ENCODE measurements at places on chromosomes 11 and 22.

- no peaks in the 10 kb centered on the region for H3K36me3 ChIP-seq
- DNase-seq = no peak
- H3K4me3 ChIP-seq = no peak overlapping the region
These were observed 337.6 kb downstream of the TBC1D22A start for GRCh38 chr22:47100019-47100418.

GRCh38 chr11:128271401-128271800 lies 316.0 kb downstream of the ETS1 start:
- DNase-seq = no peak
- no peaks in the 10 kb centered on the region for H3K4me1 ChIP-seq
- no peaks in the 10 kb centered on the region for H3K36me3 ChIP-seq
- peaks cover 5% of the 10 kb centered on the region for H3K27me3 ChIP-seq

GRCh38 chr11:45100339-45100738 lies 46.1 kb upstream of the PRDM11 start:
- H3K36me3 ChIP-seq = no peaks in the 10 kb centered on the region
- H3K27ac ChIP-seq = no peak overlapping the region
- H3K4me3 ChIP-seq = no peak overlapping the region

GRCh38 chr22:38766076-38766777 lies 10.4 kb upstream of the SUN2 start:
- H3K27me3 ChIP-seq = no peaks in the 10 kb centered on the region
- DNase-seq = peak; percentile 64
- H3K4me1 ChIP-seq = peaks cover 3% of the 10 kb centered on the region
- no peak overlapping the region for H3K27ac ChIP-seq
- no peak overlapping the region for H3K4me3 ChIP-seq
- no peaks in the 10 kb centered on the region for H3K36me3 ChIP-seq

GRCh38 chr11:44923115-44923514 lies 27.6 kb downstream of the TP53I11 start:
- H3K27ac ChIP-seq = no peak overlapping the region
- H3K36me3 ChIP-seq = no peaks in the 10 kb centered on the region
- no peaks in the 10 kb centered on the region for H3K4me1 ChIP-seq
- H3K4me3 ChIP-seq = no peak overlapping the region
- no peak for DNase-seq

DNA sequence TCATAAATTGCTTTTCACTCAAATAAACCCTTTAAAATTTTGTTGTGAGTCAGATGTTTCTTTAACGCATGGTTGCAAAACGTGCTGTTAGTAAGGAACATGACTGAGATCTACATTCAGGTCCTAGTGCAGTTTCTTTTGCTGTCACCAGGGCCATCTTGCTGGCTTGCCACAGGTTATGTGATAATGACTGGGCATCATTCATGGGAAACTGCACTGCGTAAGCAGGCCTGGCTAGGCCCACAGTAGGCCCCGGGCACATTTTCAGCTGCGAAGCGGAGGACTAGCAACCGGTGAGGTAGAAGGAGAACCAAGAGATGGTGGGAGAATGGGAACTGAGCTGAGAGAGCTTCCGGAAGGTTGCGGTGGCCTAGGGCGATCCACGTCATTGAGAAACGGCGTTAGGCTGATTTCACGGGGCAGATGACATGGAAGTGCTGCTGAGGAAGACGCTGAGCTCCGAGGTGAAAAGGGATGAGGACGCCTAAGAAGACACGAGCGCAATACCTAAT lies 3.2 kb upstream of the KLHDC7B start:
- H3K27ac ChIP-seq = no peak overlapping the region
- H3K36me3 ChIP-seq = no peaks in the 10 kb centered on the region
- H3K4me3 ChIP-seq = no peak overlapping the region

DNA sequence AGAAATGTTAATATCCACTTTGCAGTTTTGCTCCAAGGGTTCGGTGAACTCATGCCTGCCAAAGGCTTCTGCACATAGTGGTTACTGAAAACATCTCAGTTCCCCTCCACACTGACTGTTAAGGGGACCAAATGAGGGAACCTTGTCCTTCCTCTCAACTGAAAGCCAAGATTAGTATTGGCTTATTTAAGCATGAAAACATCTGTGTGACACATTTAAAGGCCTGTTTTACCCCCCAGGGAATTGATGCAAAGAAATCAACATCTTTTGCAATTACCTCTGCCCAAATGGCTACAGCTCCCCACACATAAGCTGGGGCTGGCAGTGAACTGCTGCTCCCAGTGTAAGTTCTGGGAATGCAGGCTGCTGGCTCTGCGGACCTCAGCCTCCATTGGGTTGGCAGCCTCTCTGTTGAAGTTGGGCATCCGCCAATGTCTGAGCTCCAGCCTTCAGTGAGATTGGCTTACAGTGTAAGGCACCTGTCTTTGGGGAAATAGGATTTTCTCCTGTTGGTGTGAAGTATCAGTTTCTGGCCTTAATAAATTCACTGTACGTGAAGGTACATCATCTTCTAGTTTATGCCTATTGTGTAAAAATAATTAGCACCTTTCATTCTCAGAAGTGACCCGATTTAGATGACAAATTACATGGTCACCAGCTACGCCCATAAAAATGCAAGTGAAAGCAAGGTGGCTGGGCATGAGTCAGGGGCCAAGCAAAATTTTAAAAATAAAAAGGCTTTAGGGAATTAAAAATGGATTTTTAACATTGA lies 213.4 kb upstream of the SYN3 start:
- no peak overlapping the region for H3K4me3 ChIP-seq
- no peak overlapping the region for H3K27ac ChIP-seq
- no peaks in the 10 kb centered on the region for H3K27me3 ChIP-seq
- DNase-seq = peak; percentile 13
- no peaks in the 10 kb centered on the region for H3K4me1 ChIP-seq
- peaks cover 3% of the 10 kb centered on the region for H3K36me3 ChIP-seq

- H3K36me3 ChIP-seq = no peaks in the 10 kb centered on the region
- H3K27ac ChIP-seq = no peak overlapping the region
- no peak for DNase-seq
These were observed 48.8 kb upstream of the TTLL12 start for GRCh38 chr22:43235445-43236409.

GRCh38 chr11:531919-532526 lies 3.4 kb downstream of the HRAS start:
- H3K36me3 ChIP-seq = peaks cover 24% of the 10 kb centered on the region
- H3K27ac ChIP-seq = no peak overlapping the region
- H3K4me1 ChIP-seq = peaks cover 8% of the 10 kb centered on the region
- no peak for DNase-seq
- no peaks in the 10 kb centered on the region for H3K27me3 ChIP-seq

Data from IMR-90 (cell line).